ENCODE measurements at places on chromosomes 6 and 20. TPM values are rescaled to one million over a fixed set of nuclear protein-coding genes. Genes with fewer than 3 reads are reported as not detected.

Gene APOBEC2
- not detected for total RNA-seq

Gene EZR
- 145 TPM for total RNA-seq

GRCh38 chr6:138331444-138331843 lies 46.3 kb upstream of the SMIM28 start:
- H3K27me3 ChIP-seq: peaks cover 2% of the 10 kb centered on the region
- H3K4me1 ChIP-seq: no peaks in the 10 kb centered on the region
- no peak for DNase-seq
- H3K27ac ChIP-seq: no peak overlapping the region
- H3K4me3 ChIP-seq: no peak overlapping the region

Gene CRISP2
- not detected for total RNA-seq

DNA sequence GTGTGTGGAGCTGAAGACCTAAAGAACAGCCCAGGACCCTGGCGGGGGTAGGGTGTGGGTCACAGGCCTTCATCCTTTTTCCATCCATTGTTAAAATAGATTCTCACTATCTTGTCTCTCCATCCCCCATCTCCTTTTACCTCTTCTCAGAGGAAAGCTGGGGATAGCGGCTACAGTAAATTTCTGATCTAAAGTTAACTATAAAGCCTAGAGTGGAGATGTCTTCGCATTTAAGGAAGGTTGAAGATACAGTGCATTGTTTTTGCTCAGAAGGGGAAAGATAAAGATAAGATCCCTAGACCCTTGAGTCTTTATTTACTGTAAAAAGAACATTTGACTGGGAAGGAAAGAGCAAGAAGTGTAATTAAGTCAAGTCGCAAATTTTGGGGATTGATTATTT lies 8.6 kb downstream of the FOXA2 start:
- H3K27me3 ChIP-seq: peaks cover 73% of the 10 kb centered on the region
- no peaks in the 10 kb centered on the region for H3K36me3 ChIP-seq
- H3K4me3 ChIP-seq: no peak overlapping the region
- H3K4me1 ChIP-seq: no peaks in the 10 kb centered on the region

DNA sequence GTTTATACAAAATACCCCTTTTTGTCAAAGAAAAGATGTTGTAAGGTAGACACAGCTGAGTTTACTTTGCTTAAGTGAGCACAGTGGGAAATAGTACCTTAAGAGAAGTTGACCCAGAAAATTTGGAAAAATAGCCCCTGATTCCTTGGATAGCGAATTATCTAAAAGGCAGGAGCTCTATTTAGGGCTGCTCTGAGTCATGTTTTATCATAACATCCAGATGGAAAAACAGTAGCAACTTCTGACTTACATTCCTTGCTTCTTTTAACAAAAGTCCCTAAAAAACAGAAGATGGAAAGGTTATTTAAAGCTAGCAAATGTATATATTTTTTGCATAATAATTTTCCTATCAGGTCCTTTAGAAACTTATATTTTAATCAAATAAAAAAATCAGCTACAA lies 59.0 kb downstream of the THEMIS start:
- peak; percentile 56 for DNase-seq
- H3K27me3 ChIP-seq: no peaks in the 10 kb centered on the region
- no peaks in the 10 kb centered on the region for H3K4me1 ChIP-seq
- no peak overlapping the region for H3K4me3 ChIP-seq
- H3K27ac ChIP-seq: no peak overlapping the region

Gene RAB32
- total RNA-seq: 108 TPM

DNA sequence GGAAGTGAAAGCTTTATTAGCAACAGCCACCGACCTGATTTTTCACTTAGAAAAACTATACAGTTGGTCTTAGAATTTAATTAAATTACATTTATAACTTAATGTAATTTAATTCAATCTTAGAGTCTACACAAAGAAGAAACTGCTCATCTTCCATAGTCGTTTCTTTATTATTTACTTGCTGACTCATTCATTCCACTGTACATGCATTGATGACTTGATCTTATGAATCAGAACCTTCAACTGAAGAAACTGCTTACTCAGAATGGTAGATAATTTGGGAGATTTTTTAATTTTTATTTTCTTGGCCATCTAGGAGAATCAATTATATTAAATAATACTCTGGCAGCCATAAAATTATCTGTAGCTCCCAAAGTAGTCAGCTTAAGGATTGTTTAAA lies 1021.6 kb upstream of the FLRT3 start:
- H3K4me3 ChIP-seq: no peak overlapping the region
- no peaks in the 10 kb centered on the region for H3K36me3 ChIP-seq
- peak; percentile 3 for DNase-seq
- H3K27ac ChIP-seq: no peak overlapping the region
- no peaks in the 10 kb centered on the region for H3K27me3 ChIP-seq

- H3K27ac ChIP-seq: no peak overlapping the region
- H3K36me3 ChIP-seq: no peaks in the 10 kb centered on the region
- H3K27me3 ChIP-seq: no peaks in the 10 kb centered on the region
- DNase-seq: no peak
- H3K4me3 ChIP-seq: no peak overlapping the region
- H3K4me1 ChIP-seq: no peaks in the 10 kb centered on the region
Observed at GRCh38 chr6:124443541-124443940, 518.7 kb upstream of the RNF217 start.
